ENCODE measurements at places on chromosomes 12 and 14.

- no peak for DNase-seq
These were observed 710 bp upstream of the BMAL2 start for GRCh38 chr12:27331927-27332324.

- no peak for DNase-seq
These were observed 186.8 kb upstream of the HIF1A start for GRCh38 chr14:61508526-61508925.

DNA sequence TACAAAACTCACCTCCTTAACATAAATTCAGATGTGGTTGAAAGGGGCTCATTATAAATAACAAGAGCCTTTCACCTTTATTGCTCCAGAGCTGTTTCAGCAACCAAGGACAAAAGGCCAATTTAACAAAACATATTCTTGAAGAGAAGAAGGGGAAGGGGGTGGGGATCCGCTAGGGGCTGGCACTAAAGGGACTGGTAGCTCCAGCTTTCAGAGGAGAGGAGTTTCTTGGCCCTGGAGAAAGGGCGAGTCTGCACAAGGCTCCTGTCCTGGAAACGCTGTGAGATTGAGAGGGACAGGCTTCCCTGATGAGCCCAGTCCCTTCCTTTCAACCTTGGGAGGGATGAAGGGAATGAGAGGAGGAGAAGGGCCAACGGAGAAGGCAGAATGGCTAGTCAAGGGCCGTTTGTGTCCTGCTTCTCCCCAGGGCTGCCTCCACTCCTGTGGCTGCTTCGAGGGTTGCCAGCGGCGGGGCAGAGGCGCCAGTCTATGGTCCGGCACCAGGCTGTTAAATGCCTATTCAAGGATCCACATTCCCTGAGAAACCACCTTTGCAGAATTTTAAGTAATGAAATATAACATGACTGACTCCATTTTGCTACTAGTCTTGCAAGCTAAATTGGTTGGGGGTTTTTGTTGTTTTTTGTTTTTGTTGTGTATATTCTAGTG, 9.7 kb upstream of the PIGH start:
- no peak for DNase-seq

DNA sequence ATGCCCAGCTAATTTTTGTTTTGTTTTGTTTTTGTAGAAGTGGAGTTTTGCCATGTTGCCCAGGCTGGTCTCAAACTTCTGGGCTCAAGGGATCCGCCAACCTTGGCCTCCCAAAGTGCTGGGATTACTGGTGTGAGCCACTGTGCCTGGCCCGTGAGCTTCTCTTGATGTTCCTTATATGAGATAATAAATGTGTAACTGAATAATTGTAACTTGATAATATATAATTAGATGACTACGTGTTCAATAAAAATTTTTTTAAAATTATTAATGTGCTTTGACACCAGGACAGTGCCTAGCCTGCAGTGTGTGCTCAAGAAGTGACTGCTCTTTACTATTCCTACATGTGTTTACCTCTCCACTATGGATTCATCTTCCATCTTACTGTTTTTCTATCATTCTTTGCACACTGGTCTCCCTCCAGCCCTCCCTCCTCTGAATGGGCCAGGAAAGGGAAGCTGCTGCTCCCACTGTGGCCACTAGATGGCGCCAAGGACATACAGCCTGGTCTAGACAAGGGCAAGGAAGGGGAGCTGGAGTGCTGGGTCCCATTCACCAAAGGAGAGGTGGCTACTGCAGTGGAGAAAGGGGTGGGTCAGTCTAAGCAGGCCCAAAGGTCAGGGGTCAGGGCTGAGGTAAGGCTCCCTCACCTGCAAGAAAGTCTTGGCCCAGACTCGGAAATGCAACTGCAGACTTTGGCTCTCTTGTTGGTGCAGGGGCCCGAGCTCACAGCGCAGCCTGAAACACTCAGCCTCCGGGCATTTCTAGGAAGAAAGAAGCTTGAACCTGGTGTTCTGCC, 14.7 kb upstream of the ZNF385A start:
- peak; percentile 83 for DNase-seq

DNA sequence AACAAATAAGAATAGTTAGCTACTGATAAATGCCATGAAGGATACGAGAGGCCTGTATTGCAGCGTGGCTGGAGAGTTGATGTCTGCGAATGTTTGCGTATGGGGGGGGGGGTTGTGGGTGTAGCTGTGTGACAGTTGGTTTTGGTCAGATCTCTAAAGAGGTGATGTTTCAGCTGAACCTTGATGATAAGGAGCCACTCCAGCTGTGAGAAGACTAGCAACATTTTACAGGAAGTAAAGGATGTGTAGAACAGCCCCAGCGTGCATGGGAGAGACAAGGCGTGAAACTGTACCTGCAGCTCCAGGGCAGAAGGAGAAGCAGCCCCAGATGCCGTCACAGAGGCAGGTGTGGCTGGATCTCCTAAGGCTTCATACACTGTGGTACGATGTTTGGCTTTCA, 416.9 kb downstream of the TMEM132D start:
- no peak for DNase-seq

GRCh38 chr12:125050446-125050845, 14.8 kb upstream of the AACS start:
- DNase-seq: no peak

- DNase-seq: no peak
These were observed 70.6 kb downstream of the PTHLH start for GRCh38 chr12:27901959-27902358.

DNA sequence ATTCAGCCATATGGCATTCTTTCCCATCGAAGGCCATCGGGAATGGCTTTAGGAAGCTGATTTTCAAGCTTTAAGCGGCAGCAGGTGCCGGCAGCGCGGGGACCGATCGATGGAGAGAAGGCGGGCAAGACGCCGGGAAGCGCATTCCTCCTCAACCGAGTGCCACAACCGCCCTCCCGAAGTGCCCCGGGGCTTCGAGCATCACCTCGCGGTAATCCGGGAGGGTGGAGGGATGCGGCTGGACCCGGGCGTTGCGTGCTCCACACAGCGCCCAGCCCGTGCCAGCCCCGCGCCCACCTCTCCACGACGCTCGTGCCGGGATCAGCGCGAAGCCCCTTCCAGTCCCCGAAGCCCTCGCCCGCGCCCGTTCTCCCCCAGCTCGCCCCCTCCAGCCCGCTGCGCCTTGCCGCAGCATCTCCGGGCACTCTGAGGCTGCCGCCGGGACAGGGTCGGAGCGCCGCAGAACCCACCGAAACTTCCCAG, 3.2 kb downstream of the USP44 start:
- no peak for DNase-seq

GRCh38 chr12:107349008-107349747, 255.8 kb upstream of the CRY1 start:
- DNase-seq: no peak

DNA sequence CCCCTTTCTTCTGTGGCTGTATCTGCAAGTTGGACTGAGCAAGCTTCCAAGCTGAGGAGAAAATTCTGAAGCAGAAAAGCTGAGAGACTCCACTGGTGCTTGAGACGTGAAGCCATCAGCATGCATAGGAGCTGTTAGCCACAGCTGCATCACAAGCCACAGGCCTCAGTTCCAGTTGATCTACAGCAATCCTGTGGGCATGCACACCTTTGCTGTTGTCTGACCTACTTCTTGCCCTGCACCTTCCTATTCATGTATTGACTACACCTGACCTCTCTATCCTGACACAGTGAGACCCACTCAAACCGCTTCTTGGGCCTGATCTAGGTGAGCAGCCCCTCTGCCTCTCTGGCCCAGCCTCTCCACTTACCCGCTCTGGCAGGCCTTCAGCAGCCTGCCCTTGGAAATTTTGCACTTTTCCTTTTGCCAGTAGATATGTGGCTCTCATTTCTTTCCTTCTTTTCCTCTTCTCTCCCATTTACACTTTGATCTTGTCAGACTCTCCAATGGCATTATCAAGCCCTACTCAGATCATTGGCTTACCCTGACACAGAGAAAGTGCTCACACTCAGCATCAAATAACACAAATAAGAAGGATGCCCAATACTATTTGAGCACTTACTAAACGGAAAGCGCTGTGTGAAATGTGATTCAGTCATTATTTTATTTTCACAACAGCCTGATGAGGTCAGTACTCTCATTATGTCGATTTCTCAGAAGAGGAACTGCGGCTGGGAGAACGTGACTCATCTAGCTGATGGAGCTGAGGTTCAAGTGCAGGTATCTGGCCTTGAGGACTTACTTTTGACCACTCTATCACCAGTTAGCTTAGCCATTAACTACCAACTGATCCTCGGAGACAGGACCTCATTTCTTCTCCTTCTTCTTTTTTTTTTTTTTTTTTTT, 21.9 kb upstream of the PTGR2 start:
- DNase-seq: no peak

GRCh38 chr12:120843472-120843871, 60.7 kb downstream of the SPPL3 start:
- no peak for DNase-seq

- no peak for DNase-seq
These were observed 7.4 kb downstream of the LRP1-AS start for GRCh38 chr12:57139796-57140649.

- no peak for DNase-seq
These were observed 22.8 kb upstream of the TMTC2 start for GRCh38 chr12:82663893-82664292.

- DNase-seq: no peak
These were observed 8.8 kb downstream of the ATP5MC2 start for GRCh38 chr12:53667080-53667479.

GRCh38 chr12:17204289-17205054, 598.5 kb upstream of the LMO3 start:
- DNase-seq: no peak

GRCh38 chr12:130825771-130826150, 13.3 kb downstream of the STX2 start:
- DNase-seq: no peak

DNA sequence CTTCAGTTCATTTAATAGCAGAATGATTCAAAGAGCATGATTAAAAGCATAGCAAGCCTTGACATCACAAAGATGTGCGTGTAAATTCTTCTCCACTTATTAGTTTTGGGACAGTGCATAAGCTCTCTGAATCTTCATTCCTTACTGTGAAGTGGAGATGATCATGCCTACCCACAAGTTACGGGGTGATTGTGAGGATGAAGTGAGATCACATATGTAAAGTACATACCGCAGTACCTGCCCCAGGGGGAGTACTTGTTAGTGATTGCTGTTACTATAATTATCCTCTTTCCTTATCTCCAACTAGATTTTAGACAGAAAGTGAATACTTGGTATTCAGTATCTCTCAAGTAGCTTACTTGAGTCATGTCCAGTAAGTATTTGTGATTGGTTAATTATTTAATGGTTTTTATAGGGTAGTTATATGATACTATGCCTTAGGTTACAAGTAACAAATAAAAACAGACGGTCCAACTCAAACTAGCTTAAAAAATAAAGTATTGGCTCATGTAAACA, 6.0 kb downstream of the RAD9B start:
- no peak for DNase-seq

- DNase-seq: no peak
These were observed 74.8 kb upstream of the TCL1B start for GRCh38 chr14:95611293-95611880.

DNA sequence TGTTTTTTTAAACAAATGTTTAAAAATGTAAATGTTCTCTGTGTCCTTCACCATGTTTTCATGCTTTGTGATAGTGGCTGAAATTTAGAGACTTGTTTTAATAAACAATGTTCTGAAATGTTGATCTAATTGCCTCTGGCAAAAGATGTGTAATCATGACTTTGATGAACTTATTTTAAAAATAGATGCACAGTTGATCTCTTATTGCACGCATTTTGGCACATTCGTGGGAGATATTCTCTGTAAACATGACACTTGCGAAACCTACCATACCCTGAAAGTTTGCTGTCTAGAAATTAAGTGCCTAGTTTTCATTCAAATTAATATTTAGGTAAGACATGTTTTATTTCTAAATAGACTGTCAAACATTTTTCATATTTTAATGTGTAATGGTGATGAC, 119.7 kb upstream of the DNM1L start:
- no peak for DNase-seq

DNA sequence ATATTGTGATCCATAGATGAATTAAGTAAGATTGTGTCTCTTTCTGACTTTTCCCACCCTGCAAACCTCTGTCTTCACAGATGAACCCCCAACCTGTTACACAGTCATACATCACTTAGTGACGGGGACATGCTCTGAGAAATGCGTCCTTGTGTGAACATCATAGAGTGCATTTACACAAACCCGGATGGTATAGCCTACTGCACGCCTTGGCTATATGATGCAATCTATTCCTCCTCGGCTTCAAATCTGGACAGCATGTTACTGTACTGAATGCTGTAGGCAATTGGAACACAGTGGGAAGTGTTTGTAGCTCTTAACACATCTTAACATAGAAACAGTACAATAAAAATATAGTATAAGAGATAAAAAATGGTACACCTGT, 7.4 kb upstream of the TESPA1 start:
- DNase-seq: no peak

DNA sequence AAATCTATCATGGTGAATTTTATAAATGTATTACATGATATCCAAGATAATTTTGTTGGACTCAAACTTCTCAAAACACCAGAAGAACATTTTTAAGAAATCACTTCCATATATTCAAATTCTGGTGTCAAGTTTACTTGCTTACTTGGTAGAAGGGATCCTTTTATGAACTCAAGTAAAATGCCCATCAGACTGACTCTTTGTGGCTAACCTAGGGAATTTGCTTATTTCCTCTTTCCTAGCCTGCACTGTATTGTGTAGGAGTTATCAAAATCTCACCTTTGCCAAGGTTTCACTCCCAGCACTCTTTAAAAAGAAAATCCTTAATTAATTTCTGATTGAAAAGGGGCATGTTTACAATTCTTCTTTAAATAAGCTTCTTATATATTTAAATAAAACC, 196.5 kb downstream of the DUSP6 start:
- DNase-seq: no peak

- DNase-seq: no peak
These were observed 63.1 kb downstream of the GLT1D1 start for GRCh38 chr12:128916425-128916824.

DNA sequence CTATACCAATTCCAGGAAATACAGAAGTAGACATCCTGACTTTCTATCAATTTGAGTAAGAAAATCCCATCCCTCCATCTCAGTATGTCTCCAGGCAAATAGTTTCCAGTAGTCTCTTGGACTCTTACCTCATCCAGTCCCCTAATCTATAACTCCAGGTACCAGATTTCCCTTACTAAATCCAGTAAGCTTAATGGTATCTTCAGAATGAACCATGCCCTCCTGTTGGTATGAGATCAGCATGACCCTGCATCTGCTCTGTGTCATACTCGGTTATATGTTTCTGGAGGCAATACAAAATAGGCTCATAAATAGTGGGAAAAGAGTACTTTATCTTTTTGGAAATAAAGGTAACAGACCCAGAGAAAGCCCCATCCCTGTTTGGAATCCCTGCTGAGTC, 18.4 kb downstream of the PIGH start:
- no peak for DNase-seq

- DNase-seq: peak; percentile 25
These were observed 894 bp downstream of the KRT8 start for GRCh38 chr12:52903855-52904508.

GRCh38 chr12:128534906-128535305, 267.9 kb downstream of the TMEM132C start:
- DNase-seq: no peak

GRCh38 chr14:105682956-105683570, 156.7 kb downstream of the TMEM121 start:
- no peak for DNase-seq

GRCh38 chr14:61963926-61964325, 201.7 kb downstream of the SNAPC1 start:
- no peak for DNase-seq

GRCh38 chr12:12519354-12519998, 43.2 kb downstream of the DUSP16 start:
- no peak for DNase-seq
